ENCODE measurements at places on chromosomes 2 and 18.

DNA sequence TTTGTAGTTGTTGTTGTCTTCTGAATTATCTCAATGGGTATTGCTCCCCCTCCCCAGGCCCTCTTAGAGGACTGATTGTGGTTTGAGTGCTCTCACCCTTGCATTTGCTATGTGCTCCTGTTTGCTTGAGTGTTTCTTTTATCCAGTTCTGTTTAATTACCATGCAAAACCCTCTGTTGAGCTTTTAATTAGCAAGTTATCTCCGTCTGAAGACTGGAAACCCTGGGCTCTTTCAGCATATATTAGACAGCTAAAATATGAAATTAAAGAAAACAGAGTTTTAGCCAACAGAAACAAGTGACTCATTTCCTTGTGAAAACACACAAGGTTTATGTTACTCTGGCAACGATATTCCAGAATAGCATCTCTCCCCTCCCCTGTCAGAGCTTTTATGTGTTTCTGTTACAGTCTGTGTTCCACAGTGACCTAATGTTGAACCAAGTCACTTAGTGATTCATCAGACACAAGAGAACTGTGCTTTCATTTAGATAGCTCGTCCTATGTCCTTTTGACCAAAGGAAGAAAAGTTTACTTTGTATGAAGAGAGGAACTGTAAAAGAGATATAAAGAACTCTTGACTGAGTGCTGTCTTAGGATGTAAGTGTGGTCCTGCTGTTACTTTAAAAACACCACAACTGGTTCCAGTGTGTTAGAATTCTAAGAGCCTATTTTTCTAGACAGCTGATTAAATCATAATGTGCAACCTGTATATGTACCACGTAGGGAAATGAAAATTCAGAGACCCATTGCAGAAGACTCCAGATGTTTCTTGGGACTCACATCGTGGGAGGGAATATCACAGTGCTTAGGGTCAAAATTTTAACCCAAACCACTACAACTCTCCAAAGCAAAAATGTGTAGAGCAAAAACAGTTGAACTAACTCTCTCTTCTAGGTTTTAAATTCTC, 172.8 kb upstream of the RBMS1 start:
- H3K27ac ChIP-seq: peak overlapping the region; percentile 35
- no peaks in the 10 kb centered on the region for H3K27me3 ChIP-seq
- peaks cover 22% of the 10 kb centered on the region for H3K4me1 ChIP-seq

GRCh38 chr2:198756166-198756565, 701.6 kb downstream of the SATB2 start:
- no peaks in the 10 kb centered on the region for H3K27me3 ChIP-seq
- no peak overlapping the region for H3K27ac ChIP-seq
- H3K4me1 ChIP-seq: no peaks in the 10 kb centered on the region

- H3K36me3 ChIP-seq: no peaks in the 10 kb centered on the region
- peak overlapping the region; percentile 86 for H3K27ac ChIP-seq
- H3K4me1 ChIP-seq: peaks cover 12% of the 10 kb centered on the region
- H3K4me3 ChIP-seq: peak overlapping the region; percentile 77
- H3K27me3 ChIP-seq: no peaks in the 10 kb centered on the region
These were observed 1.3 kb downstream of the TMEM131 start for GRCh38 chr2:97994476-97994875.

DNA sequence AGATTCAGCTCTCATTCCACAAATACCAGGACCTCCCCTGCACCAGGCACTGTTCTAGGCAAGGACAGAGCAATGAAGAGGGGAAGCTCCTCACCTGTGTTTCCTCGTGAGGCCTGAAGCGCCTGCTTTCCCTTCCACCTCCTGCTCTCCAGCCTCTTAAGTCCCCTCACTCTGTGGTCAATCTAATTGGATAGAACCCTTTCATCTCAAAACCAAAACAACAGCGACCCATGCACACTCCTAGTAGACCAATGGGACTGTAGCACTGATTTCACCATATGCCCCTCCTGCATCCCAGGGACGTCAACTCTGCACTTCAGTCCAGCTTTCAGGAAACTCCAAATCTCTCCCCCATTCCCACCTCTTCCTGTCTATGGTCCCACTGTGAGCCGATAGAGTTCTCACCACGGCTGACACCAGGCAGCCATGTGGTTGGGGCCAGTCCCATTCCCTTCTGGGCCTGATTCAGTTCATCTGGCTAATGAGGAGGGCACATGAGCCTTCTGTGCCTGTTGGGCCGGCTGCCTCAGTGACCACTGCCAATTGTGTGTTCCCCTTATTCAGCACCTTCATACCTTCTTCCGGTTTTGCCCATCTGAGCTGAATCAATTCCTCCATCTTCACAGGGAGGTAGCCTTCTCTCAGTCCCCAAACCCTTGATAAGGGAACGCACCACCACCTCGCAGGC, 33.3 kb upstream of the MAT2A start:
- DNase-seq: no peak
- H3K36me3 ChIP-seq: no peaks in the 10 kb centered on the region
- H3K4me1 ChIP-seq: peaks cover 29% of the 10 kb centered on the region
- no peak overlapping the region for H3K4me3 ChIP-seq
- H3K27ac ChIP-seq: peak overlapping the region; percentile 91

- no peaks in the 10 kb centered on the region for H3K27me3 ChIP-seq
- peak overlapping the region; percentile 49 for H3K27ac ChIP-seq
- no peaks in the 10 kb centered on the region for H3K36me3 ChIP-seq
- no peak for DNase-seq
- H3K4me3 ChIP-seq: no peak overlapping the region
These were observed 49.0 kb downstream of the FBLN7 start for GRCh38 chr2:112187046-112187715.

GRCh38 chr2:156483741-156484173, 47.6 kb downstream of the GPD2 start:
- H3K4me1 ChIP-seq: peaks cover 7% of the 10 kb centered on the region
- H3K36me3 ChIP-seq: peaks cover 4% of the 10 kb centered on the region
- no peaks in the 10 kb centered on the region for H3K27me3 ChIP-seq
- no peak overlapping the region for H3K4me3 ChIP-seq
- no peak for DNase-seq

DNA sequence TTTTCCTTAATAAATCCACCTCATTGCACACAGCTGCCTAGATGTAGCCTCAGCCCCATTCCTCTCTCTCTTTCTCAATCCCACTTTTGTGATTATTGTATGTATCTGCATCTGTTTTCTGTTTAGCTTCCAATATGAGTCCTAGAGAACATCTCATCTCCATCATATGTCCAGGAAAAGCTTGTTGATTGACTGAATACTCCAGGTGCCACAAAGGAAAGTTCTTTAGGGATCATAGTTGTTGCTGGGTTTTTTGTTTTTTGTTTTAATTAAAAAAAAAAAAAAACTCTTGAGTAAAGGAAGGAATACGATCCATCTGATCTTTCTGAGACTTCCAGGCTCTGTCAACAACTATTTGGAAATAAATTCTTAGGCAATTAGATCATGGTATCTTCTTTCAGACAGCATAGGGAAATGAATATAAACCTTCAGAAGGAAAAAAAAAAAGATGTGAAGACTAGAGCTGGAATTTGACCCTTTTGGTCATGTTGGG, 42.5 kb downstream of the KIAA2012 start:
- H3K36me3 ChIP-seq: no peaks in the 10 kb centered on the region
- peak overlapping the region; percentile 20 for H3K27ac ChIP-seq
- no peak overlapping the region for H3K4me3 ChIP-seq
- H3K27me3 ChIP-seq: no peaks in the 10 kb centered on the region
- DNase-seq: no peak
- peaks cover 8% of the 10 kb centered on the region for H3K4me1 ChIP-seq

DNA sequence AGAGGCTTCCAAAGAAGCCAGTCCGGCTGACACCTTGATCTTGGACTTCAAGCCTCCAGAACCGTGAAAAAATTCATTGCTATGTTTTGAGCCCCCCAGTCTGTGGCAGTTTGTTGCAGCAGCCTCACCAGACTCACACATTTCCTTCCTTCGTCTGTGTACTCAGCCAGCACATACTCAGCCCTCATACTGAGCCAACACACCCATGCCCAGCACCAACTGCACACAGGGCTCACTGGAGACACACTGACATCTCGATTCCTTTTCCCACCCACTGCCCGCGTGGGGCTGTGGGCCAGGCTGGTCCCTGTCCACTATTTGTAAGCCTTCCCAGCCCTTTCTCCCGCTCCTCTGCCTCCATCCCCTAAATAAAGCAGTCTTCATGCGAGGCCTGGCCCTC, 24.1 kb upstream of the NMUR1 start:
- no peak overlapping the region for H3K4me3 ChIP-seq
- no peaks in the 10 kb centered on the region for H3K36me3 ChIP-seq
- no peak for DNase-seq
- no peak overlapping the region for H3K27ac ChIP-seq

DNA sequence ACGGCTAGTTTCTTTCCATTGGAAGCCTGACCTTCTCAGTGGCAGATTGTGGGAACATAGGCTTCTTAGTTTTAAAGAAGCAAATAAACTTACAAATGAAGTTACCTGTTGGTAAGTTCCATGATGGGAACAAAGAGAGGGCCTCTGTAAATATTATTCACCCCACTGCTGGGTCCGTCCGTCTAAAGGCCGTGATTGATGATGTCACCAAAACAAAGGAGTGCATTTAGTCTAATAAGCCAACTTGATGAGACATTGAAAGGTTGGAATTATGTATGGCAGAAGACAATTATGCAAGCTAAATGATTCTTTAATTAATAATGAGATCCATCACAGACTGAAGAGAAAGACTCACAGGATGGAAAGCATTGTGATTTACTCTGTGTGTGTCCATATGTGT, 1091.9 kb upstream of the FANCL start:
- H3K27ac ChIP-seq: no peak overlapping the region
- H3K27me3 ChIP-seq: no peaks in the 10 kb centered on the region
- H3K36me3 ChIP-seq: no peaks in the 10 kb centered on the region
- H3K4me3 ChIP-seq: no peak overlapping the region
- H3K4me1 ChIP-seq: no peaks in the 10 kb centered on the region
- DNase-seq: no peak

GRCh38 chr2:225411452-225411851, 11.9 kb downstream of the NYAP2 start:
- no peaks in the 10 kb centered on the region for H3K36me3 ChIP-seq
- peaks cover 9% of the 10 kb centered on the region for H3K27me3 ChIP-seq
- no peak for DNase-seq
- H3K4me3 ChIP-seq: no peak overlapping the region
- H3K27ac ChIP-seq: no peak overlapping the region

DNA sequence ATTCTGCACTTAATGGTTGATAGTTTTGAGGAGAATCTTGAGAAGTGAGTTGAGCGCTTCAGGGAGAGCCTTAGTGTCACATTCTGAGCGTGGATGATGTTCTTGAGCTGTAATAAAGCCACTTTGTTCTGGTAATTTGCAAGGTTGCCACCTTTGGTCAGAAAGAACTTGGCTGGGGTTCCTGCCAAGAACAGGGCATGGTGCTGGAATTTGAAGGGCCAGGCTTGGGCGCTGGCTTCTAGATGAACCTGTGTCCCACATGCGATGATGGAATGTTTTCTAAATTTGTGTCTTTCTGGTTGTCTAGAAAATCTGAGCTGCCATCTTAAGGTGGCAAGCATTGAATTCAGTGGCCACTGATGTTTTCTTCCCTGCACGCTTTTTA, 124.1 kb upstream of the EML6 start:
- H3K36me3 ChIP-seq: peaks cover 37% of the 10 kb centered on the region
- H3K27ac ChIP-seq: peak overlapping the region; percentile 75
- H3K4me3 ChIP-seq: no peak overlapping the region
- DNase-seq: no peak

- H3K4me1 ChIP-seq: no peaks in the 10 kb centered on the region
- no peak for DNase-seq
- H3K4me3 ChIP-seq: no peak overlapping the region
- no peak overlapping the region for H3K27ac ChIP-seq
These were observed 48.1 kb downstream of the DGKD start for GRCh38 chr2:233402346-233402745.

DNA sequence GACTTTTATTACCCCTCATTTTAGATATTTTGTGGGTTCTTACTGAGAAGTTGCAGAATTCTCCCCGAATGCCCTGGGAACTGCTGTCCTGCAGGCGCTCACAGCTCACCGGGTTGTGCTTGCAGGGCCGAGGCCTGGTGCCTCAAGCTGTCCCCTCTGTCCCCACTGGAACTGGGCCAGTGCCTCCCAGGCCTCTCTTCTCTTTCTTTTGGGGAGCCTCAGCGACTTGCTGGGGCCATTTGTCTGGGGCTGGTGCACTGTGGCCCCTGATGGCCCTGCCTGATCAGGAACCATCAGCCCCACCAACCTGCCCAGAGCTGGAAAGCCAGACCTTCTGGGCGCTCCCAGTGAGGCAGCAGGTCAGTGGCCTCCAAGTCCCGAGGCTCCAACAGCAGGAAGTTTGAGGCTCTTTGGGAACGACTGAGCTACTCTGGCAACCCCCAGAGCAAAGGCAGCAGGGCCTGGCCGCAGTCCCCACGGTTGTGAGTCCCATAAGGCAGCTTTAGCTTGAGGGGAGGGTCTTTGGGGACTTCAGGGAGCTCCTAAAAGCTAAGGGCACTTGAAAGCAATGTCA, 14.7 kb upstream of the NEU4 start:
- no peak overlapping the region for H3K4me3 ChIP-seq
- no peaks in the 10 kb centered on the region for H3K4me1 ChIP-seq
- no peaks in the 10 kb centered on the region for H3K36me3 ChIP-seq
- H3K27me3 ChIP-seq: no peaks in the 10 kb centered on the region
- no peak overlapping the region for H3K27ac ChIP-seq

- no peaks in the 10 kb centered on the region for H3K27me3 ChIP-seq
- peaks cover 10% of the 10 kb centered on the region for H3K36me3 ChIP-seq
- no peak overlapping the region for H3K27ac ChIP-seq
- no peak overlapping the region for H3K4me3 ChIP-seq
- H3K4me1 ChIP-seq: peaks cover 5% of the 10 kb centered on the region
These were observed 338.3 kb downstream of the NBAS start for GRCh38 chr2:15222856-15223255.

GRCh38 chr2:134271758-134272157, 17.9 kb downstream of the MGAT5 start:
- no peaks in the 10 kb centered on the region for H3K27me3 ChIP-seq
- H3K4me3 ChIP-seq: no peak overlapping the region
- no peak for DNase-seq
- H3K36me3 ChIP-seq: no peaks in the 10 kb centered on the region
- no peak overlapping the region for H3K27ac ChIP-seq
- H3K4me1 ChIP-seq: no peaks in the 10 kb centered on the region

- H3K4me3 ChIP-seq: no peak overlapping the region
- no peak for DNase-seq
- no peaks in the 10 kb centered on the region for H3K36me3 ChIP-seq
- H3K27ac ChIP-seq: no peak overlapping the region
- H3K4me1 ChIP-seq: peaks cover 11% of the 10 kb centered on the region
- no peaks in the 10 kb centered on the region for H3K27me3 ChIP-seq
These were observed 5.4 kb downstream of the CWC22 start for GRCh38 chr2:180001726-180002125.

DNA sequence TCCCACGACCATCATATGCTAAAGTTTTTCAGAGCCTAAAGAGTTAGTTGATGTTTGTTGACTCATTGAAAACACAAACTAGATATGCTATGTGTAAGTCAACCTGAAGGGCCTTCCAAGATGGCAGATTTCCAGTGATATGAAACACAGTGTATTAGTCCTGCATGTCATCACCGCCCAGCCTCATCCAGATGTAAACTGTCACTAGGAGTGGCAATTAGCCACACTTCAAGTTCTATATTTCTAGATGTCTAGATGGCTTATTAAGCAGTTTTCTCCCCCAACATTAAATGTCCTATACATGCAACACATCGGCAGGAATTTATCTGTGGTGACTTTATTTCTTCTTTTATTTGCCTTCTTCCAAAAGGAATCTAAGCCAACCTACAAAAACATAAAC, 444.1 kb upstream of the SMIM21 start:
- H3K27ac ChIP-seq: no peak overlapping the region
- H3K4me3 ChIP-seq: no peak overlapping the region
- DNase-seq: no peak
- H3K36me3 ChIP-seq: no peaks in the 10 kb centered on the region
- no peaks in the 10 kb centered on the region for H3K27me3 ChIP-seq
- H3K4me1 ChIP-seq: no peaks in the 10 kb centered on the region

GRCh38 chr2:147867050-147867449, 22.2 kb downstream of the ACVR2A start:
- no peak for DNase-seq
- H3K27me3 ChIP-seq: no peaks in the 10 kb centered on the region
- no peaks in the 10 kb centered on the region for H3K4me1 ChIP-seq
- H3K4me3 ChIP-seq: no peak overlapping the region
- H3K36me3 ChIP-seq: no peaks in the 10 kb centered on the region
